Neural crest cell (in vitro differentiated cells): ENCODE measurements at places on chromosomes 3 and 15.

GRCh38 chr3:25821746-25822573 is 32.1 kb downstream of the OXSM start:
- H3K4me3 ChIP-seq = no peak overlapping the region
- no peaks in the 10 kb centered on the region for H3K36me3 ChIP-seq
- H3K27ac ChIP-seq = no peak overlapping the region
- no peaks in the 10 kb centered on the region for H3K27me3 ChIP-seq
- no peak for DNase-seq
- H3K4me1 ChIP-seq = no peaks in the 10 kb centered on the region

DNA sequence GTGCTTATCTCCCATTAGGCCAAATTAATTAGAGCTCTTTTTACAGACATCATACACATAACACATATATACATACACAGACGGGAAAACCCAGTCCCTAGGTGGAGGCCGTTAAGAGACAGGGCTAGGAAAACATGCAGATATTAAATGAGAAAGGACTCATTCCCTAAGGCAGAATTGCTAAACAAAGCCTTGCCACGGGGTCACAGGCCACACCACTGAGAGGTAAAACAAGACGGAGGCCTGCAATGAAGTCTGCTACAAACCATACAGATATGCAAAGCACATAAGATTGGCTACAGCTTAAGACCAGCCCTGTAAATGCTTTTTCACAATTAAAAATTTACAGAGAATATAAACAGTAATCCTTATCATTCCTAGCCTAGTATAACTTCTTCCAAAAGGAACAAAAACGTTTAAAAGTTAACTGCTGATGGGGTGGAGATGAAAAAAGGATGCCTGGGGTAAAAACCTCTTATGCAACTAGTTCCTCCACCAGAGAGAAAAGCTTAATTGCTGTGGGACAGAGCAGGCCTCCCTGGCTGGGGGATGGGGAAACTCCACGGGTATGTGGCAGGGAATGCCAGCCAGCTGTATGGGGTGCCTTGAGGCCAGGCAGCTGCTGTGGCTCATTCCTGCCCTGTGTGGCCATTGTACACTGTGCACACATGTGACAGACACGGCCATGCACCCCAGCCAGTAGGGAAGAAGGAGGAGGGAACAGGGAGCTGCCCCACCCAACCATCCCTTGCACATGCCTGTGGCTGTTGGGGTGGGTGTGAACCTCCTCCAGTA is 481.4 kb upstream of the LMCD1 start:
- H3K27me3 ChIP-seq = no peaks in the 10 kb centered on the region
- no peaks in the 10 kb centered on the region for H3K4me1 ChIP-seq
- no peak for DNase-seq
- H3K4me3 ChIP-seq = no peak overlapping the region
- peaks cover 8% of the 10 kb centered on the region for H3K36me3 ChIP-seq
- H3K27ac ChIP-seq = no peak overlapping the region

DNA sequence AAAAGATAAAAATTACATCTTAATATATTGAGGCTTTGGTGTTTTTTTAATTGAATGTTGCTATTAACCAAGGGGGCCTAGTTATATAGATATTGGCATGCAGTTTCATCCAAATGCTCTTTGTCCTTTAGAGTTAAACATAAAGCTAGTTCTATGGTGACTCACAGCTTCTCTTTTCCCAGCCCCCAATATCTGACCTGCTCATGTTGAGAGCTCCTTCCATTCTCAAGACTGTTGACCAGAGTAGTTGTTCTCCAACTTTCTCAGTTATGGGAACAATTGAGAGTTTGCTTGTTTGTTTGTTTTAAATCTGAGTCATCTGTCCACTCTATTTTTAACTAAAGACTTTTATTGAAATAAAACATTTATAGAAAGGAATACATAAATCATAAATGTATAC is 15.8 kb upstream of the RARB start:
- H3K27me3 ChIP-seq = no peaks in the 10 kb centered on the region
- no peak overlapping the region for H3K4me3 ChIP-seq
- no peak overlapping the region for H3K27ac ChIP-seq
- no peak for DNase-seq
- peaks cover 3% of the 10 kb centered on the region for H3K4me1 ChIP-seq

GRCh38 chr3:53888232-53888631 is 3.4 kb downstream of the SELENOK start:
- H3K36me3 ChIP-seq = peaks cover 2% of the 10 kb centered on the region
- DNase-seq = no peak
- H3K27me3 ChIP-seq = peaks cover 10% of the 10 kb centered on the region
- H3K4me3 ChIP-seq = peak overlapping the region; percentile 75

DNA sequence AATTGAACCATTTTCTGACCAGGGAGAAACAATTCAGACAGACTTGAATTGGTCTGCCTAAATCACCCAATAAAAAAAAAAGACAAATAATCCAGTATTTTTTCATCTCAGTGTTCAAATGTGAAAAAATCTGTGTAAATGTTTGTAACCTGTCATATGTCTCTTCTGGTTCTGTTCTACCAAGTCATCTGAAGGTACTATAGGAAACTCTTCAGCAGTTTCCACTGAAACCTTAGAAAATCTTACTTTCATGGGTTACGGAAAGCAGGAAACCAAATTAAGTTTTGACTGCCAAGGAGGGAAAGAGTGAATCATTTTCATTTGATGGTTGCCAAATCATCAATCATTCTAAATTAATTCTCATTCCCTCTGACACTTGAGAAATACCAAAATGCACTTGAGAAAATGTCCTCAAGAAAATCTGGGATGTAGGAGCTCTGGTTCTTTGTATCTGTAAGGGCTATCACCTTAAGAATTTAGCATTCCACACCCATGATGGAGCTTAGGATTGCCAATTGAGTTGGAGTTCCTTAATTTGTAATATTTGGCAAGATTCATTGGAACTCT is 278.2 kb upstream of the KCNH8 start:
- H3K4me3 ChIP-seq = no peak overlapping the region
- no peak overlapping the region for H3K27ac ChIP-seq
- no peaks in the 10 kb centered on the region for H3K27me3 ChIP-seq

- no peak overlapping the region for H3K4me3 ChIP-seq
- no peak overlapping the region for H3K27ac ChIP-seq
- no peak for DNase-seq
- H3K36me3 ChIP-seq = no peaks in the 10 kb centered on the region
These were observed 161.8 kb upstream of the IQSEC1 start for GRCh38 chr3:13235079-13235478.

GRCh38 chr3:140794507-140794906 is 116.6 kb downstream of the TRIM42 start:
- H3K4me1 ChIP-seq = no peaks in the 10 kb centered on the region
- H3K36me3 ChIP-seq = peaks cover 9% of the 10 kb centered on the region
- H3K27ac ChIP-seq = no peak overlapping the region
- peaks cover 3% of the 10 kb centered on the region for H3K27me3 ChIP-seq
- no peak overlapping the region for H3K4me3 ChIP-seq

DNA sequence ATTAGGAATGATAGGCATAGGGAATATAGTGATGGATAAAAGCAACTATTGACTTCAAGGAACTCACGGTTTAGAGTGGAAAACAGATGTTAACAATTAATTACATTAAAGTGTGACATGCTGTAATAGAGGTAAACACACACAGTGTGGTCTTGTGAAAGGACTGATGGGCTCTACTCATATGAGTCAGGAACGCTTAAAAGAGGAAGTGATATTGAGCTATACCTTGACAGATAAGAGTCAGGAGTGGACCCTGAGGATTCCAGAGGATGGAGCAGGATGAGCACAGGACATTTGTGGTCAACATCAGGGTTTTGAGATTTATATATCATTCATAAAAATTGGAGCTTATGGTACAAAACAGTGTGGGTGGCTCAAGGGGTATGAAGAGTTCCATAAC is 11.0 kb downstream of the EXOG start:
- H3K27me3 ChIP-seq = no peaks in the 10 kb centered on the region
- no peaks in the 10 kb centered on the region for H3K4me1 ChIP-seq
- DNase-seq = no peak
- H3K36me3 ChIP-seq = peaks cover 9% of the 10 kb centered on the region
- H3K4me3 ChIP-seq = no peak overlapping the region

DNA sequence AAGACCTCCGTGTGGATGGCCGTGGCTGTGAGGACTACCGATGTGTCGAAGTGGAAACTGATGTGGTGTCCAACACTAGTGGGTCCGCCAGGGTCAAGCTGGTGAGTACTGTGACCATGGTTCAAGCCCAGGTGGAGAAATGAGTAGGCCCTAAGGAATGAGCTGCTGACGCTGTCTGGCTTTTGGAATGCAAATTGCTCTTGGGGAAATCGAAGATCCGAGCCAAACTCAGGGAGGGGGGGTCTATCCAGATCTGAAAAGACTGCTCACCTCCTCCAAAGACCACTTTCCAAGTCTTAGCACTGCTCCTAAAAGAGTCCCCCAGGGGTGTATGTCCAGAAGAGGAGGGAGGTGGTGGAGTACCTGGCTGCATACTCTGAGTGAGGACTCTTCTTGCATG is 13.1 kb downstream of the EXOSC7 start:
- no peak overlapping the region for H3K27ac ChIP-seq
- peaks cover 22% of the 10 kb centered on the region for H3K36me3 ChIP-seq
- no peaks in the 10 kb centered on the region for H3K27me3 ChIP-seq
- DNase-seq = no peak
- no peak overlapping the region for H3K4me3 ChIP-seq
